NCI-H187 treated with DMSO at 0.1 percent for 48 hours (cell line): ENCODE measurements at places on chromosomes 2 and 18.

- no peak for DNase-seq
These were observed 5.2 kb upstream of the COMMD1 start for GRCh38 chr2:61900281-61900680.

GRCh38 chr2:134154246-134154645, 99.6 kb upstream of the MGAT5 start:
- no peak for DNase-seq

DNA sequence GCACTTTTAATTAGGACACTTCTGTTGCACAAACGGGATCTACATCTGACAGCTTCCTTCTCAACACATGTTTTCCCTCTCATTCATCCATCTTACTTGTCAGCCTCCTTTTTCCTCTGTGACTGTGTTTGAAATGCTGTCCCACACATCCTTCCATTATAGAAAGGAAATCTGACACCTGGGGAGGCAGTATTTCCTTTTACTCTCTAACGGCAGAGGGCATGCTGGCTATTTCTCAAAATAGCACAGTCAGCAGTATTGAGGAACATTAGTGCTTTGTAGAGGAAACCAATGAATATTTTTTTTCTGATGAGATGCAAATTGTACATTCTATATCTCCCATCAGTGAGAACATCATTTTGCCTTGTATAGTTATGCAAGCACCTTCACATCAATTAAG, 668.7 kb downstream of the SLC4A3 start:
- no peak for DNase-seq

GRCh38 chr2:206573793-206574192, 68.5 kb upstream of the FAM237A start:
- DNase-seq = no peak

- no peak for DNase-seq
These were observed 346.3 kb downstream of the SATB2 start for GRCh38 chr2:199111458-199111857.

- DNase-seq = no peak
These were observed 9.8 kb downstream of the ARHGAP25 start for GRCh38 chr2:68744366-68744912.

DNA sequence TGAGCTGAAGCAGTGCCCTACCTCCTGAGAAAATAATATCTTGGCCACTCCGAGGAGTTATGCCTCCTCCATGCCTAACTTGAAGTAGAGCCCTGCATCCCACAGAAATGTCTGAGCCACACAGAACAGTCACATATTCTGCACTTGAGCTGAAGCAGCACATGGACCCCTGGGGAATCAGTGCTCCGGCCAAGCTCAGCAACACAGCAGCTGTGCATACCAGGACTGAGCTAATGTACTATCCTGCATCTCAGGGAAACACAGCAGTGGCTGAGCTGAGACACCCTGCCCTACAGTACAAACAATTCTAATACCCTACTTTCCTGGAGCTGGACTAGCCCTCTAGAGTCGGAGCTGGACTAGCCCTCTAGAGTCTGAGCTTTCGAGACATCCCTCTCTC, 166.9 kb downstream of the ZNF516 start:
- no peak for DNase-seq

DNA sequence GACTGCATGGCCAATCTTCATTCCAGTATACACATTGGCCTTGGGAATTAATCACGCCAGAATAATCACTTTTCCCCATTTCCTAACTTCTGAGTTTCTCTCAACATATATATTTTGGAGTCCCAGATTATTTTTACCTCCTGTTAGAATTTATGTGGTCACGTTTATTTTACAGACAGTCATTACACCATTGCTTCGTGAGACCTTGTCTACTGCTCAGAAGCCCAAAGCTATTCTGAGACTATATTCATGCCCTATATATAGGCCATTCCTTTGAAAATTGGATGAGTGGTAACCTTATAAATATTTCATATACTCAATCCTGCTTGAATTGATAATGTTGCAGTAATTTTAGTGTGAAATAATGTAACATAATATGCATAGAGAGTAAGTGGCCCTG, 610.0 kb upstream of the CDH2 start:
- DNase-seq = no peak

DNA sequence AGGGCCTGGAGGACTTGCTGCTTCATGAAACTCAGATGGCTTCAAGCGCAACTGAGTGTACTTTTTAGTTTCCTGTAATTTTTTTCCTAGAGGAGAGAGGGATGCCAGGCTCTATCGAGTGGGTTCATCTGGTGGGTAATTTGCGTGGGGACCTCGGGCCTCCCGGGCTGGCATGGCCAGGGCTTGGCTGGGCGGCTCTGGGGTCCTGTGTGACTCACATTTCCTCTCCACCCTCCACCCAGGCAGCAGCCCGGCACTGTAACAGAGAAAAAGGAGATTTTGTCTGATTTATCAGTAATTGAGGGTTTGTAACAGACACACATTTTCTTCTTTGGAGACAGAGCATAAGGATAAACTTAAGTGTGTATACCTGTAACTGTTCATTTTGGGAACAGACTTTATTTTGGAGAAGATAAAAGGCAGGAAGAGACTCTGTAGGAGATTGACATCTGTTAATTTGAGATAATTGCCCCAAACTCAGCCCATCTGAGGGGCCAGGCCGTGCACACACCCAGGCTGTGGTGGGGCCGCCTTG, 64.3 kb downstream of the NFATC1 start:
- no peak for DNase-seq

DNA sequence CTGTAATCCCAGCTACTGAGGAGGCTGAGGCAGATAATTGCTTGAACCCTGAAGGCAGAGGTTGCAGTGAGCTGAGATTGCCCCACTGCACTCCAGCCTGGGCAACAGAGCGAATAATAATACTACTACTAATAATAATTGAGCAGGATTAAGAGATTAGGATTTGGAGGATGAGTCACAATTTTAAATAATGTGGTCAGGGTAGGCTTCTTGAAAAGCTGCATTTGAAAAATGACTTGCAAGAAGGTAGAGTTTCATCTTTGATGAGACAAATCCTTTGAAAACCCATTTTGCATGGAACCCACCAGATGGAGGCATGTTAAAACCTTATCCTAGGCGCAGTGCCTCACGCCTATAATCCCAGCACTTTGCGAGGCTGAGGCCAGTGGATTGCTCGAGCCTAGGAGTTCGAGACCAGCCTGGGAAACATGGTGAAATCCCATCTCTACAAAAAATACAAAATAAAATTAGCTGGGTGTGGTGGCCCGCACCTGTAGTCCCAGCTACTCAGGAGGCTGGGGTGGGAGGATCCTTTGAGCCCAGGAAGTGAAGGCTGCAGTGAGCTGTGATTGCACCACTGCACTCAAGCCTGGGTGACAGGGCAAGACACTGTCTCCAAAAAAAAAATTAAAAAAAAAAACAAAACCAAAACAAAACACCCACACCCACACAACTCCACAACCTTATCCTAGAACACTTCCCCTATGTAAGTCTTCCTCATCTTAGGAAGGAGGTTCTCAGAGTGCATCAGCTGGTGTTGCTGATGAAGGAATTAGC, 3.3 kb upstream of the ATP8B1 start:
- DNase-seq = no peak

DNA sequence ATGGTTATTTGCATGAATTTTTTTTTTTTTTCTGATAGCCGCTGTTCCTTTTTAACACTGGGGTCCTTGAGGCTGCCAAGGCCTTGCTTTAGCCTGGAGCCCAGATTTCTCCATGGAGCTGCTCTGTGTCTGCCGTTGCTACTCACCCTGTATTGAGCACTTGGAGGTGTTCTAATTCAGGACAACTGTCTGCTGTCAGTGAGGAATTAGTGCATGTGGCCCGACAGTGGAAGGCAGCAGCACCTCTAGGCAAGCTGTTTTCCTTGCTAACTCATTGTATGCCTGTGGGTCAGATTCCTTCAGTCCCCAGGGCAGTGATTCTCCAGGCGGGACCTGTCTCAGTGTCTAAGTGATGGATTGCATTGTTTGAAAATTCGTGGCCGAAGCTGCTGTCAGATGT, 147.7 kb upstream of the DPP10 start:
- no peak for DNase-seq

- peak; percentile 80 for DNase-seq
These were observed 2.1 kb upstream of the TMEM131 start for GRCh38 chr2:97997784-97998392.

GRCh38 chr18:677951-678381, 20.5 kb downstream of the TYMS start:
- DNase-seq = no peak

DNA sequence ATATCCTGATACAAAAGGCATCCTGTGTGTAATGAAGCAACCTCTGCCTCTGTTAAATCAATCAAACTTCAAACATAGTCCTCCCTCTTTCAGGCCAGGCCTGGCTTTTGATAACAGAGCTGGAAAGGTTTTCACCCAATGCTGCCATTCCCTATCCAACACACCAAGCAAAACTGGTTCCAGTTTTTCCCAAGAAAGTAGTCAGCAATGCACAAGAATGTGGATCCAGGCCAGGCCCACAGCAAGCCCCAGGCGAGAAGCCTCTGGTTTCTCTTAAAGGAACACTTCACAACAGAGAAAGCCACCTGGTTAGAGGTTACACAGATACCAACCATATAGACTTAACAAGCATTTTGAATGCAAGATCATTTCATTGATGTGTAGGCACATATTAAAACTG, 49.2 kb upstream of the CCDC150 start:
- no peak for DNase-seq

GRCh38 chr2:134711692-134712091, 7.1 kb downstream of the TMEM163 start:
- DNase-seq = no peak

DNA sequence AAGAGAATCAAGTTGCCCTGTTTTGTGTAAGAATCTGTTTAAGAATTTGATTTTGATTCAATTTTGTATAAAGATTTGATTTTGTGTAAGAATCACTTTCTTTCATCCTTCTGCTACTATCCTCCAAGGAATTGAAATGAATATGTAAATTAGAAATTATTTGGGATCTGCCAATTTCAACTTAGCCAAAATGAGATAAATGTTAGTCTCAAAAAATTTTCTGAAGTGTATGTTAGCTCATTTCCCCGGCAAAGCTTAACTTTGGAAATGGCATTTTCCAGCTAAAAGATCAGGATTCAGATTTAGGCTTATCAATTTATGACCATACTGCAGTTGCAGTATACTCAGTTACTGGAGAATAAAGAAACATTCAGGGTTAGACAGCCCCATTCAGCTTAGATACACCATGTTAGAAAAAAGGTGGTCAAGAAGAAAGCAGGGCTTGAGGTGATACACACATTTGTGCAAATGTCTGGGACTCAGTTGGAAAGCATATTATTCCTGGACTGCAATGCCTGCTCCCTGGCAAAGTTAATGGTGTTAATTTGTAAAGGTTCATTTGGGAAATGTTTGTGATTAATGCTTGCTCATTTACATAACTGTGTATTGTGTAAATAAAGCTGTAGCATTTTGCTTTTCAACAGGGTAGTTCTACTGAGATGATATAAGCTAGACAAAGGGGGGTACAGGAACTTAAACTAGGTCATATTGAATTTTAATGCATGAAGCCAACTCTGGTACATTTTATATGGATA, 247.8 kb upstream of the SESTD1 start:
- DNase-seq = no peak

DNA sequence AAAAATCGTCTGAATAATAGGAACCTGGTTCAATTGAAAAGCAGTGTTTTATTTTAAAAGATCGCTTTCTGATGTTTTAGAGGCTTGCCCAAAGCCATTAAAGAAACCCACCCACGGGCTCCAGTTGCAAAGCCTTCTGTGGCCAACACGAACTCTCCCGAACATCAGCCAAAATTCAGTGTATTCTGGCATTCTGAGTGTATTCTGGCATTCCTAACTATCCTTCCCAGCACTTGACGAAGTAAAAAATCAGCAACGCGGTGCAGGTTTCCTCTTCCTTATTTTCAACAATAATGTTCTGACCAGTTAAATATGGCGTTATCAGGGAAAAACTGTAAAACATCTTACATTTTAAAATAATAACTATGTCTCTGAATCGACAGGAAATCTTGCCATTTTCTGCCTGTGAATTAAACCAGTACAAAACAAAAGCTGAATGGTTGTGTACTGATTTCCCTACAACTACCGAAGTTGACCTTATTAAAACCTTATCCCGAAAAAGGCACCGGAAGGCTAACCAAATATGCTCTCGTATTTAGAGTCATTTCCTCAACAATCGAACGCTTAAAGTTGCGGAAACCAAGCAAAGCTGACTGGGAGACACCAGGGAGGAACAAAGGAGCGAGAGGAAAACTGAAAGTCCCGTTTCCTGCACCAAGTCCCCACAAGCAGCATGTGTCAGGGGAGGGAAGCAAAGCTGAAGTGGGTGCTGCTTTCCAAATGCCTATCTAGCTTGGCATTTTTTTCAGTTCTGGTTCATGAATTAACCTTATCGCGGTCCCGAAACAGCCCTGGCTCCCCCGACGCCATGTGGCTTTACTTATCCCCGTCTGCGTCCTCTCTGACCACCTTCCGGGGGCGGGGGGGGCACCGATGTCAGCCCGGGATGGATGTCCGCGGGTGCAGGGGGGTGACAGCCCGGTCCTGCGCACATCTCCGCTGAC, 44.3 kb downstream of the ZNF516 start:
- DNase-seq = no peak

DNA sequence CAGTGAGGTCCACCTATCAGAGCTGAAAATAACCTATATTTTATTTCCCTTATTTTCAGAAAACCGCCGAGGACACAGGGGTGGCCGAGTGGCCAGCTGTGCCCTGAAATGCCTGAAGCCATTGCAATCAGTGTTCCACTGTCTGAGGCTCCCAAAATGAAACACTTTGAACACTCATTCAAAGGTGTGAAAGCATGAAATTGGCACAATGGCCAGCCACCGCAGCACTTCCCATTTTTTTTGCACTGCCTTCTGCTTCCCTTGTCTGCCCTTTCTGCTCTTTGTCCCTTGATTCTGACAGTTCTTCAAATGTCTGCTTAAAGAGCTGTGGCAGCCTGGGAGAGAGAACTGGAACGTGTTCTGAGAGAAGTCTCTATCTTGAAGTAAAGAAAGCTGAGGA, 1127.5 kb upstream of the CELF4 start:
- DNase-seq = no peak

GRCh38 chr2:12498704-12499103, 218.0 kb upstream of the TRIB2 start:
- DNase-seq = no peak

GRCh38 chr18:44075038-44075437, 605.6 kb upstream of the SETBP1 start:
- no peak for DNase-seq

DNA sequence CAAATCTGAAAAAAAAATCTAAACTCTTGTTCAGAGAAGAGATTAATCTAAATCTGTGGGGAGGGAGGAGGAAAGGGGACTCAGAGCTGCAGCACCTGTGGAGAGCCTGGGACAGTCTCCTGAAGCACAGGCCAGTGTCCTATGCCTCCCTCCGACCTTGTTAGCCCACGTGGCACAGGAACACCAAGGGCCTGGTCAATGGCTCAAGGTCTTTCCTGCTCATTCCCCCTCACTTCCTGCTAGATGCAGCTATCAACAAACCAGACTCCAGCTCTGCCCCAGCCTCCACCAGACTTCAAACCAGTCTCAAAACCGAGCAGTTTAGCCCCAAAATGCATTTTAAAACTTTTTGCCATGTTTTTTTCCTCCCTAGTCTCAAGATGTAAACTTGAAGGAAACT, 20.1 kb upstream of the SULT1C3 start:
- DNase-seq = no peak

- no peak for DNase-seq
These were observed 18.1 kb upstream of the DNAH7 start for GRCh38 chr2:196086517-196087368.
